ENCODE measurements at places on chromosomes 16 and 17.

GRCh38 chr17:42428141-42428944, 5.3 kb upstream of the CAVIN1 start:
- peak; percentile 99 for DNase-seq

- DNase-seq, result no peak
Observed at GRCh38 chr17:78575899-78576298, 1.3 kb downstream of the DNAH17 start.

GRCh38 chr17:55458287-55458900, 36.8 kb upstream of the MMD start:
- DNase-seq, result no peak

GRCh38 chr16:35732046-35732810, 2272.8 kb downstream of the TP53TG3F start:
- DNase-seq, result no peak

- peak; percentile 5 for DNase-seq
Observed at GRCh38 chr17:81189670-81190530, 23.9 kb upstream of the AATK start.

GRCh38 chr17:73921306-73921705, 277.1 kb upstream of the SDK2 start:
- DNase-seq, result no peak

DNA sequence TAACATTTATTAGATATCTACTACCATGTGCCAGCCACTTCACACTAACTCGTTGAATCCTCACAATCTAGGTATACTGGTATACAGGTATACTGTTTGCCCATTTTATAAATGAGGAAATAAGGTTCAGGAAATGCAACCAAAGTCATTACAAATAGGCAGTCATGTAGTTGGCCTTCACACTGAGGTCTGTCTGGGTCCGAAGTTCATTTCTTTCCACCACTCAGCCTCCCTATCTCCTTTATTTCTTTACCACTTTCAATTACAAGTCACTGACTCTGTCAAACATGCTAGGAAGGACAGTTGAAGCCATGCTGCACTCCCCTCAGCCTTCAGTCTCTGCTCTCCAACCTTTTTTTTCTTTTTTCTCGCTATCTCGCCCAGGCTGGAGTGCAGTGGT, 20.7 kb upstream of the SIAH1 start:
- no peak for DNase-seq

DNA sequence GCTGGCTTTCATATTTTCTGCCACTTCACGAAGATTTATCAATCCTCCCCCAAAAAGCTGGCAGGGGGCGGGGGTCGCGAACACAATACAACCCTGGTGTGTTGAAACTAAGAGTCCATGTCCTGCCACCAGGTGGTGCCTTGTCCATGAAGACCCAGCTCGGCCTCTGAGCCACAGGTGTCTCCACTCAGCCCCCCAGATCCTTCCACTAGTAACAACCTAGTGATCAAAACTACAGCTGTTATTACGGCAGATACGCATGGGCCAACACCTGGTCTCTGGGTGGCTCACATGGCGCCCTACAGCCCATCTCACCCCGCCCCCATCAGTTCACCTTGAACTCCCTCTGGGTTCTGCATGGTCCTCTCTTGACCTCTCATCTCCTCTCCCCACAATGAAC, 27.7 kb downstream of the USP7 start:
- DNase-seq, result no peak

GRCh38 chr16:11361701-11362451, 16.6 kb downstream of the RMI2 start:
- peak; percentile 51 for DNase-seq

DNA sequence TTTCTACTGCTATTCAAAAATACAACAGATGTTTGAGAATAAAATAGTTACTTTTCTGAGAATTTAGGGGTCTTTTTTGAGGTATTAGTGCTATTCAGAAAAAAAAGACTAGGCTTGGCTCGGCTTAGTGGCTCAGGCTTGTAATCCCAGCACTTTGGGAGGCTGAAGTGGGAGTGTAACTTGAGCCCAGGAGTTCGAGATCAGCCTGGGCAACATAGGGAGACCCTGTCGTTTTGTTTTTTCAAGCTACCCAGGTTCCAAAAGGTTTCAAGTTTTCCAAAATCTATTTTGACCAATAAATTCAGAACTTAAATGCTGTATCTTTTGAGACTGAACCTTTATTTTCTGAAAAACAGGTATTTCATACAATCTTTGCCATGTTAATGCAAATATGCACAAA, 3.2 kb upstream of the ARL6IP1 start:
- no peak for DNase-seq

DNA sequence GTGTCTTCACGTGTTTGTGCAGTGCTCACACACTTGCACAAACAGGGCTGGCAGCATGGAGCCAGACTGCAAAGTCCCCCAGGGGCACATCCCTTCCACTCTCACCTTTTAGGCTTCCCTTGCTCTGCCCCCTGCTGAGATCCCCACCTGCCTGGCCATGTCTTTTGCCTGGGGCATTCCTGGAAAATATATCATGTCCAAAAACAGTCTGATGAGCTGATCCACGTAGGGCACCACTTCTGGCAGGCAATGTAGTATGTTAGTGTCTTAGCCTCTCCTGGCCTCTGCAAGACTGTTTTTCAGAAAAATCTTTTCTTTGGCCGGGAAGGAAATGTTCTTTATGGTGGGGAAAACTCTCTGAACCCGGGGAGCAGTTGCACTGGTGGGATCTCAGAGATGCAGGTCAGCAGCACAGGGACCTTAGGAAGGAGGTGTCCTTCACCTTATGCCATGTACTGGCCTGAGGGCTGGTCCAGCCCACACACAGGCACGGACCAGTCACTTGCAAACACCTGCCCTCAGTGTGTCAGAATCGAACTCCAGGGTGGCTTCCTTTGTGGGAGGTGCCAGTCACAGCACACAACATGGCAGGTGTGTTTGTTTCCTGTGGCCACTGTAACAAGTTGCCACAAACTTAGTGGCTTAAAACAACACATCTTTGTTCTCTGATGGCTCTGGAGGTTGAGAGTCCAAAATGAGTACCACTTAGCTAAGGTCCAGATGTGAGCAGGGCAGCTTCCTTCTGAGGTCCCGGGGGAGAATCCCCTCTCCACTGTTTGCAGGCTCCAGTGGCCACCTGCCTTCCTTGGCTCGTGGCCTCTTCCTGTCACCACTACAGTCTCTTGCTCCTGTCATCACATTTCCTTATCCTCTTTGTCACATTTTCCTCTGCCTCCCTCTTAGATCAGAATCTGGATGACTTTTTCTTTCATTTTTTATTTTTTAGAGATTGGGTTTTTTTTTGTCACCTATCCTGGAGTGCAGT, 46.6 kb downstream of the MPRIP start:
- no peak for DNase-seq

DNA sequence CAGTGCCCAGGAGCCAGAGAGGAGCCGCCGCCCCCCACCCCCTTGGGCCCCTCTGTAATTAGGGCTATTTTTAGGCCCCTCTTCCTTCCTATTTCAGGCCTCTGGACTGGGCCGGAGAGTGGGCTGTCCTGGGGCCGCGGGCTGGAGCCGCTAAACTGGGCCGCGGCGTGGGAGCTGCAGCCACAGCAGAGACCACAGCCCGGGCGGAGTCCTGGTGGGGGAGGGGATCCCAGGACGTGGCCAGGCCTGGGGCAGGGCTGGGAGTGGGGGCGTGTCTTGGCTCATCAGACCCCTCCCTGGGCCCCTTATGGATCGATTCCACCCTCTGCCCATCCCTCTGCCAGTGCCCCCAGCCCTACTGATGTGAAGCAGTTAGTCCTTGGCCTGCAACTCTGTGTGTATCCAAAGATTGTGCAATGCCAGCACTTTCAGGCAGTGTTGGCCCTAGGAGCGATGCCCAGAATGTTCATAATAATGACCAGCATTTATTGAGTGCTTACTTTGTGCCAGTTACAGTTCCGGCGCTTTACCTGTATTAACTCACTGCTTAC, 15.0 kb upstream of the TAC4 start:
- no peak for DNase-seq

GRCh38 chr16:21986692-21987246, 14.1 kb downstream of the PDZD9 start:
- DNase-seq, result no peak

DNA sequence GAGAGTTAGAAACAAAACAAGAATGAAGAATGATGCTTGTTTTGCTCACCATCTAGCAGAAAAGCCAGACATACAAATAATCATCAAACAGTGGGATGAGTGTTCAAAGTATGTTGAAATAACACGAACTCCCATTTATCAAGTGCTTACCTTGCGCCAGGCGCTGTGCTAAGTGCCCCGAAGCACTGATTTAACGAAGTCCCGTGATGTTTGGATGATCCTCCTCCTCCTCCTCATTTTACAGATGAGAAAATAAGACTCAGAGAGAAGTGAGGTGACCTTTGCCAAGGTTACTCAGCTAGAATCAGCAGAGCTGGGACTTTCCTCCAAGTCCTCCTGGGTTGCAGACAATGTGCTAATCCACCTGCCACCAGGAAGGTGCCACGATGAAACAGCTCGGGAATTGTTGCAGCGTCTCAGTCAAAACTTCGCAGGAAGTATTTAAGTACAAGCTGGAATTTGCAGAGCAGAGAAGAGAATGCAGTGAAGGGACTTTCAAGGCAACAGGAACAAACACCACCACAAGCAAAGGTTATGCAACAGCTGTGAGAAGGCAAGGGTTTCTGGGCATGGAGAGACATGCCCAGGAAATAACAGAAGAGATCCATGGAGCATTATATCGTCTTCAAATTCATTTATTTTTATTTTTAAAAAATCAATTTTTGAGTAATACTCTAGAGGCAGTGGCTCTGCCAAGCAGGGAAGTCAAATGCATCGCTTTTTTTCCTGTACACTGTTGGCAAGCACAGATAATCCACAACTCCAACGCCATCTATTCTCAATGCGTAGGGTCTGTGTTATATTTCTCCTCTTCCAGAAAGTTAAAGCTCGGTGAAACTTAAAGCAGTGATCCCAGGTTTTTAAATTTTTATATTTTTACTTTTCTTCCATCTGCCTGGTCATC, 11.1 kb downstream of the PRCD start:
- DNase-seq, result no peak

DNA sequence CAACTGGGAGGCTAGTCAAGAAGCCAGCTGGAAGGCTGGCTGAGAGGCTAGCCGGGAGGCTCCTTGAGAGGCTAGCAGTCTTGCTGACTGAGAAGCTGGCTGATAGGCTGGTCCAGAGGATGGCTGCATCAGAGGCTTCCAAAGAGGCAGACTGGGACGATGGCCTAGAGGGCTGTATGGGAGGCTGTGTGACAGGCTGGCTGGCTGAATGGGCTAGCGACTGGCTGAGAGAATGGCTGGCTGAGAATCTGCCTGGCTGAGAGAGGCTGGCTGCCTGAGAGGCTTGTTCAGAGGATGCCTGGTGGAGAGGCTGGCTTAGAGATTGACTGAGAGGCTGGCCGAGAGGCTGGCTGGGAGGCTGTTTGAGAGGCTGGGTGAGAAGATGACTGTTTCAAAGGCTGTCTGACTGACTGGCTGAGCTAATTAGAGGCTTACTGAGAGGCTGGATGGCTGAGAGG, 34.8 kb upstream of the ACSM2B start:
- DNase-seq, result no peak

DNA sequence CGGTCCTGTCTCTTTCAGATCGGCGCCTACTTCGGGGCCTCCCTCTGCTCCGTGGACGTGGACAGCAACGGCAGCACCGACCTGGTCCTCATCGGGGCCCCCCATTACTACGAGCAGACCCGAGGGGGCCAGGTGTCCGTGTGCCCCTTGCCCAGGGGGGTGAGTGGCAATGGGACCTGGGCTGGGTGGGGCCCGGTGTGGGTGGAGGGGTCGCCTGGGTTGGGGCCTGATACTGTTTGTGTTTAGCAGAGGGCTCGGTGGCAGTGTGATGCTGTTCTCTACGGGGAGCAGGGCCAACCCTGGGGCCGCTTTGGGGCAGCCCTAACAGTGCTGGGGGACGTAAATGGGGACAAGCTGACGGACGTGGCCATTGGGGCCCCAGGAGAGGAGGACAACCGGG, 37.7 kb downstream of the ITGAM start:
- no peak for DNase-seq

DNA sequence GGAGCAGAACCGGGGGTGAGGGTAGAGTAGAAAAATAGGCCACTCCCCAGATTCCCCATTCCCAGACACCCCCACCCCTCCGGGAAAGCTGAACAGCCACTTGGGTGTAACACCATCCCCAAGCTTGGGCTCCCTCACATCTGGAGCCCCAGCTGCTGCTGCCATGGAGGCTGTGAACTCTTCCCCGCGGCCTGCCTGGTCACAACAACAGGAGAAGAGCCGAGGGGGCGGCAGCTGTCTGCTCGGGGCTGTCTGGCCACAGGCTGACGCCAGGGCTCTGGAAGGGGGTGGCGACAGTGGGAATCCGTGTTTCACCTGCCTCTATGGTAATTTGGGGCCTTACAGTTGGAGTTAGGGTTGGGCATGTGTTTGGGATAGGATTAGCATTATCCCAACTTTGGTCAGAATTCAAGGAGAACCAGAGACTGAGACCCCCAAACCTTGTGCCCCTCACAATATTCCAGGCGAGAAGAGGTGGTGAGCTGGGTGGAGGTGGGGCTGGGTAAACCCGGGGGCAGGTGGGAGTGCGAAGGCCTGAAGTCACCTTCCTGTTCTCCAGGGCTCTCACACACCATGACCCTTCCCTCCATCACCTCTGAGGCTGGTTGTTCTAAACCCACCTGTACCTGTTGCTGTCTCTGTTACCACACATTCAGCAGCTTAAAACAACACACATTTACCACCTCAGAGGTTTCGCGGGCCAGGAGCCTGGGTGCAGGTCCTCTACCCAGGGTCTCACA, 29.7 kb upstream of the NXPH3 start:
- DNase-seq, result no peak

GRCh38 chr17:5123343-5124124, 7.7 kb downstream of the USP6 start:
- DNase-seq, result no peak

DNA sequence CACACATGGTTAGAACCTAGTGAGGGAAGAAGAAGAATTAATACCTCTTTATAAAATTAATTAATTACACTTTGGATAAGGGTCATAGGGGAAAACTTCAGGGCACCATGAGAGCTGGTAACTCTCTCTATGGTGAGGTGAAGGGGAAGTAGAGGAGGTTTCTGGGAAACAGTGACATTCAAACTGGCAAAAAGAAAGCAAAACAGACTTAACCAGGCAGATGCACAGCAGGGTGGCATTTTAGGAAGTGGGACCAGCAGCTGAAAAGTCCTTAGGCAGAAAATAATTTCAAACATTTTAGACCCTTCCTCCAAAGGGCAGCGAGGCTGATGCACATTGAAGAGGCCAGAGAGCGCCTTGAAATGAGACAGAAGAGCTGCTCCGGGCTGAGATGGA, 157.8 kb downstream of the CDH13 start:
- no peak for DNase-seq

- DNase-seq, result no peak
Observed at GRCh38 chr17:50207315-50207714, 5.9 kb upstream of the COL1A1 start.

DNA sequence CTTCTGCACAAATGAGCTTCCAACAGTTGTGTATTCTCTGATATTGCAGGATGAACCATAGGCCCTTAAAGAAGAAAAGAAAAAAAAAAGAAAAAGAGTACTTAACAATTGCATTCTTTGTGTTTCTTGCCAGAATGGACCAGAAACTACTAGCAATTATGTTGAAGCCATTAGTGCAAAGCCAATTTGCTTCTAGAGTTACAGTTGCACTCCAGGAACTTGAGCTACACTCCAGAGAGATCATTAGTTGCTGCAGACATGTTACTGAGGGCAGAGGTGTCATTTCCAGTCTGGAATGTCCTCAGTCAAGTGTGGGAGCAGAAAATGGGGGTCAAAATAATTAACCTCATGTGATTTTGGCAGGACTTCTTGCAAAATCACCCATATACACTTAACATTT, 85.6 kb upstream of the CCL2 start:
- DNase-seq, result no peak

- DNase-seq, result no peak
Observed at GRCh38 chr17:58333736-58334207, 5.2 kb upstream of the TSPOAP1 start.

Data from HCEC 1CT (cell line).